ENCODE measurements at places on chromosomes 3 and 15.
A peak's percentile ranks its signal among the peaks of the same experiment; 100 is the strongest.

DNA sequence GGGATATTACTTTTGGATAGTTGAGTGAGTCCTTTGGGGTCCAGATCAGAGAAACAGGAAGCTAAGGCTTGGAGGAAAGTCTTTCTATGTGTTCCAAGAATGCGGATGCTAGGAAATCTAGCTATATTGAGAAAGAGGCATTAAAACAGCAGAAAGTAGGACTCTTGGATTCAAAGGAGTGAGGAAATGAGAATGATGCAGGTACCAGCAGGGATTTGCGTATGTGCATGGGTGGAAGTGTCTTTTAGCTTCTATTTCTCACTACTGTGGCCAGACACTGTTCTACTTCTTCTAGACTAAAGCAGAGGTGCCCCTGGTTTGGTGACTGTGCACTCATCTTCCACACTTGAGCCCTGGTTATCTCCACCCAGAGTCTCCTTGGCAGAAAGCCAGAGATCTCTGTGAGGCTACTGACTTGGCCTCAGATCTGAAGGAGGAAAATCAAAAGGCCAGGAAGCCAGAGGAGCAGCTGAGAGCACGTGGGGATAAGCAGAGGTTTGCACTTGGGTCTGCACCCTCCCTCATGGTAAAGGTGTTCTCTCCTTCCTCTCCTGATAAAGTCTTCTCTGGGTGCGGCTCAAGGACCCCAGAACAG lies 44.3 kb downstream of the ATP2B2 start:
- no peaks in the 10 kb centered on the region for H3K4me1 ChIP-seq
- H3K36me3 ChIP-seq = no peaks in the 10 kb centered on the region
- DNase-seq = no peak
- H3K27ac ChIP-seq = no peak overlapping the region
- H3K27me3 ChIP-seq = no peaks in the 10 kb centered on the region

GRCh38 chr15:32131803-32132202 lies 101.5 kb downstream of the CHRNA7 start:
- H3K4me1 ChIP-seq = no peaks in the 10 kb centered on the region
- no peak overlapping the region for H3K4me3 ChIP-seq
- no peaks in the 10 kb centered on the region for H3K36me3 ChIP-seq
- H3K27ac ChIP-seq = no peak overlapping the region

DNA sequence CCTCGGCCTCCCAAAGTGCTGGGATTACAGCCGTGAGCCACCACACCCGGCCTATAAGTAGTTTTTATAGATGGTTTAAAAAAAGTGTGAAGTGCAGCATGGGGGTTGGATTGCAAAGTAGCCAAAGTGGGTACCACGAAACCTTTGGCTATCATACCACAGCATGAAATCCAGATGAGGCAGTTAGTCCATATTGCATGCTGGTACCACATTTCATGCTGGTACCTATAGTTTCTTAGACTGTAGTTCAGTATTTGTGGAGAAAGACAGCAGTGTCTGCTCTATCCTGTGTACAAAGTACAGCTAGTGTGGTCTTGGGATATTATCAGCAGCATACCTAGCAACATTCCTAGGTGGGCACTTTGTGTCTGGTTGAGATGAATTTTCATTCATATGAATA lies 11.8 kb downstream of the ZNF609 start:
- no peaks in the 10 kb centered on the region for H3K36me3 ChIP-seq
- no peak overlapping the region for H3K27ac ChIP-seq
- no peak for DNase-seq

- H3K4me3 ChIP-seq = no peak overlapping the region
- no peaks in the 10 kb centered on the region for H3K27me3 ChIP-seq
- DNase-seq = peak; percentile 72
- H3K4me1 ChIP-seq = peaks cover 17% of the 10 kb centered on the region
- H3K27ac ChIP-seq = peak overlapping the region; percentile 34
Observed at GRCh38 chr15:58269455-58270414, 131.6 kb downstream of the AQP9 start.

- H3K4me3 ChIP-seq = no peak overlapping the region
- H3K27me3 ChIP-seq = no peaks in the 10 kb centered on the region
- no peak overlapping the region for H3K27ac ChIP-seq
- 0 out of 2 replicates have a peak, but pooled peaks cover 3% of the 10 kb centered on the region for H3K4me1 ChIP-seq
Observed at GRCh38 chr3:5226783-5227182, 39.3 kb downstream of the EDEM1 start.

DNA sequence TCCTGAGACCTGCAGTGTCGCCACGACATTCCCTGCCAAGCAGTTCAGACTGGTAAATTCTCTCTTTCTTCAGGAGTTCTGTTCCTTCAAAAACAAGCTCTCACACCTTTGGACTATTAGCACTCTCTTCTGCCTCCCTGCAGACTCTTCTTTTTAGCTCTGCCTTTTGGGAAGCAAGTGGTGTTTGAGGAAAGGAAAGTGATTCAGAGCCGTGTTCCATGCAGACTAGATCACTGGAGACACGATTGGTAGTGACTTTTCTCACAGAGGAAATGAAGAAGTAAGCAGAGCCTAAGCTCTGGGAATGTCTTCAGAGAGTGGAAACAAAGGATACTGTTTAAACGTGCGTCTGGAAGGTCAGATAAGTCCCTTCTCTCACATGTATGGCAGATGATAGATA lies 270.6 kb upstream of the TPRG1 start:
- DNase-seq = no peak
- peaks cover 21% of the 10 kb centered on the region for H3K4me1 ChIP-seq
- no peak overlapping the region for H3K4me3 ChIP-seq
- no peaks in the 10 kb centered on the region for H3K36me3 ChIP-seq

- no peak overlapping the region for H3K4me3 ChIP-seq
- H3K4me1 ChIP-seq = no peaks in the 10 kb centered on the region
- no peaks in the 10 kb centered on the region for H3K36me3 ChIP-seq
- no peak overlapping the region for H3K27ac ChIP-seq
- no peaks in the 10 kb centered on the region for H3K27me3 ChIP-seq
- DNase-seq = no peak
Observed at GRCh38 chr3:52388348-52388821, 56.5 kb downstream of the SEMA3G start.

- peak; percentile 30 for DNase-seq
- no peaks in the 10 kb centered on the region for H3K4me1 ChIP-seq
- no peak overlapping the region for H3K27ac ChIP-seq
- no peak overlapping the region for H3K4me3 ChIP-seq
- H3K27me3 ChIP-seq = no peaks in the 10 kb centered on the region
Observed at GRCh38 chr3:132268956-132269355, 48.3 kb upstream of the ACP3 start.

DNA sequence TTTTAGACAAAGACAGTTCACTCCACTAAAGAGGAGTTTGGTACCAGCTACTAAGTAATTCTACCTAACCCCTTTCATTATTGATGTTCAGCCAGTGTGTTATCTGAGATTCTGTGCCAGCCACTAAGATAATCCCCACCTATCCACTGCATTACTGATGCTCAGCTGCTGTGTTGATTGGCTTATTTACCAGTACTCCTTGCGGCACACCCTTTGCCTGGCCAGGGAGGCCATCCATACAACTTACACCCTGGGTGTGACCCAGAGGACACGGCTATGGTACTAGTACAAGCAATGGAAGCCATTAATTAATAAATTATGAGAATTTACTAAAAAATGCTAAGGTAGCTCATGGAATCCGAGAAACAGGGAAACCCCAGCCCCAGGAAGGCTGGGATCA lies 290.7 kb upstream of the CTNNB1 start:
- no peaks in the 10 kb centered on the region for H3K36me3 ChIP-seq
- no peak overlapping the region for H3K27ac ChIP-seq
- H3K4me1 ChIP-seq = no peaks in the 10 kb centered on the region
- no peaks in the 10 kb centered on the region for H3K27me3 ChIP-seq
- no peak for DNase-seq
- no peak overlapping the region for H3K4me3 ChIP-seq

DNA sequence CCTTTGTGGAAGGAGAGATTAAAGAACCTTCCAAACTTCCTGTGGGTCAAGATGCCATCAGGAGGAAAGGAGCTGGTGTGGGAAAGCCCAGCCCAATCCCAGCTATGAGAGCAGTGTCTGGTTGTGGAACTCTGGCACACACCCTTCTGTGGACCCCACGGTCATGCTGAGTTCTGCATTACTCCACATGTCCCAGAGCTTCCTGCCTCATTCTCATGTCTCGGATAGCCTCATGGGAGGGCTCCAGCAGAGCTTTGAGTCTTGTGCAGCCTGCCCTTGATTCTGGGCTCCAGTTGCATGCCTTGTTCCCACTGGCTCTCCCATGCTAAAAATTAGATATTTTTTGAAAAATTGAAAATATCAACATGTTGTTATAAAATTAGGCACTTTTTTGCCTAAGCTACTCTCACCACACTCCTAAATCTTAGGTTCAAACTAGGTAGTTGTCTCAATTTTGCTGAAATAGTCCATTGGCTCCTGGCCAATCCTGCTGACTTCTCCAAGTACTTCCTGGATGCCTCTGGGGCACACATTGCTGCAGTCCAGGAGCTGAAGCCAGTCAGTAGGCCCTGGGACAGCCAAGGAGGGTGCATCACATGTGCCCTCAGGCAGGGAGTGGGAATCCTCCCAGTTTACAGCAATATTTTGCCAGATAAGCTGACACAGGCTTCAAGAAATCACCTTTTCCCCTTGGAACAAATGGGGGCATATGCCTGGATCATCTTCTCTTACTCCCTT lies 144.3 kb downstream of the EEFSEC start:
- no peaks in the 10 kb centered on the region for H3K36me3 ChIP-seq
- H3K27me3 ChIP-seq = no peaks in the 10 kb centered on the region
- peak; percentile 40 for DNase-seq
- H3K4me3 ChIP-seq = no peak overlapping the region

DNA sequence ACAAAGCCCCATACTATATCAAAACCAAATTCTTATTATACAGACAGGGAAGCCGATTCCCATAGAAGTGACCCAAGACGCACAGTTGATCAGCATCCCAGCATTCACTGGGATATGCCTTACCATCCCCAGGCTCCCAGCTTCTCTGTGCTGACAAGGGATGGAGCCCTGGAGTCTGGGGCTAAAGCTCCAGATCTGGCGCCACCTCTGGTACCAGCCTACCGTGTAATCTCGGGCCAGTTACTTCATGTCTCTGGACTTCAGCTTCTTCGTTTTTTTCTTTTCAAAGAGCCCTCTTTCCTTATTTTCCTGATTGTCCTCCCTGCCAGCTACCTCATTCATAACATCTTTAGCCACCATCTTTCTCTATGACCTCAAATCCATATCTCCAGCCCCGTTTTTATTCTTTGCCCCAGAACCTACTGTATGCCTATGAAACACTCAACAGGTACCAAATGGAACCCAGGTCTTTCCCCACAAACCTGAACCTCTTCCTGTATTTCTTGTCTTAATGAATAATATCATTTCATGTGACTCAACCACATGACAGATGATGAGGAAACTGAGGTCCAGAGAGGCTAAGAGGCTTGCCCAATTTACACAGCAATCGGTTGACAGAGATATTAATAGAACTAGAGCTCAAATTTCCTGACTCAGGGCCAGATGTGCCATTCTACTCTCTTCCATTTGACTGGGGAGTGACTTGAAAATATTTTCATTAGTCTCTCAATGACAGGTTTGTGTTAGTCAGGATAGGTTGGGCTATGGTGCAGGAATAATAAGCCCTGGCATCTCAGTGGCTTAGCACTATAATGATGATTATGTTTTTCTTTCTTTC lies 85.4 kb upstream of the TLE3 start:
- H3K4me1 ChIP-seq = no peaks in the 10 kb centered on the region
- DNase-seq = peak; percentile 40
- H3K27me3 ChIP-seq = no peaks in the 10 kb centered on the region
- no peak overlapping the region for H3K4me3 ChIP-seq
- H3K27ac ChIP-seq = no peak overlapping the region
- H3K36me3 ChIP-seq = no peaks in the 10 kb centered on the region

- no peak overlapping the region for H3K4me3 ChIP-seq
- H3K36me3 ChIP-seq = no peaks in the 10 kb centered on the region
- no peaks in the 10 kb centered on the region for H3K27me3 ChIP-seq
Observed at GRCh38 chr3:134376786-134377426, 2.7 kb upstream of the AMOTL2 start.

- H3K27ac ChIP-seq = no peak overlapping the region
- no peak for DNase-seq
- H3K36me3 ChIP-seq = no peaks in the 10 kb centered on the region
- no peaks in the 10 kb centered on the region for H3K27me3 ChIP-seq
Observed at GRCh38 chr15:33142708-33143107, 51.8 kb downstream of the FMN1 start.

GRCh38 chr3:59107856-59108815 lies 58.3 kb upstream of the CFAP20DC start:
- H3K4me1 ChIP-seq = peaks cover 36% of the 10 kb centered on the region
- peak overlapping the region; percentile 8 for H3K4me3 ChIP-seq
- H3K36me3 ChIP-seq = no peaks in the 10 kb centered on the region
- no peaks in the 10 kb centered on the region for H3K27me3 ChIP-seq
- H3K27ac ChIP-seq = peak overlapping the region; percentile 72

Data from PC-3 (cell line).